Fibroblast of skin of abdomen (primary cell): ENCODE measurements at places on chromosomes 7 and 10.
A peak's percentile ranks its signal among the peaks of the same experiment; 100 is the strongest.

- DNase-seq: no peak
Observed at GRCh38 chr7:84191261-84191660, 3.3 kb downstream of the SEMA3A start.

DNA sequence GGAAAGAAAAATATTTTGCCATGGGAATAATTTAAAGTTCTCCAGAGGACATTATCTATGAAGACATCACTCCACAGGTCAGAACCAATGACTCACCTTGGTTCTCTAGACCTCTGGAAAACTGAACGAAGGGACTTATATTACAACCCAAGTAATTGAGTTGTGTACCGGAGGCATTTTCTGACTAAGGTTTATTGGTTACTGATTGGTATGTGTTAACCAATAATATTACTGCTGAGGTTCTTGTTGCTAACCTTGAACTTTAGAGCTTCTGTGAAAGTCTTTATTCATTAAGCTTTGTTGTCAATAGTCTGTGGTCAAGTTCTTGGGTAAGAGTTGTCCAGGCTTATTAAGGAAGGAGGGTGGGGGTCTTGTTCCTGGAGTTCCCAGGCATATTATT lies 78.1 kb upstream of the MTPN start:
- no peak for DNase-seq

DNA sequence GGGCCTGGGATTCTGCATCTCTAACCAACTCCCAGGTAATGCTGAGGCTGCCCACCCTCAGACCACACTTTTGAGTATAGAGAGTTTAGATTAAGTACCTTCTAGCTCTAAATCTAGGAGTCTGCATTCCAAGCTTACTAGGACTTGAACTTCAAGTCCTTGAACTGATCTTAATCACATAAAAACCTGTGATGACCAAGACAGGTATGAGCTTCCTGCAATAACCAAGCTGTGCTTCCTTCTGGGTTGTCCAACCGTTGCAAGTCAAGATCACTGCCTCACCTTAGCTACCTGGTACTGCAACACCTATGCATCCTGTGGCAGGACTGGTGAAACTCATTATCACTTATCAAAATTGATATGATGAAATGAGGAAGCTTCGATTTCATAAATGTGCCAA lies 32.9 kb upstream of the RAPGEF5 start:
- no peak for DNase-seq

DNA sequence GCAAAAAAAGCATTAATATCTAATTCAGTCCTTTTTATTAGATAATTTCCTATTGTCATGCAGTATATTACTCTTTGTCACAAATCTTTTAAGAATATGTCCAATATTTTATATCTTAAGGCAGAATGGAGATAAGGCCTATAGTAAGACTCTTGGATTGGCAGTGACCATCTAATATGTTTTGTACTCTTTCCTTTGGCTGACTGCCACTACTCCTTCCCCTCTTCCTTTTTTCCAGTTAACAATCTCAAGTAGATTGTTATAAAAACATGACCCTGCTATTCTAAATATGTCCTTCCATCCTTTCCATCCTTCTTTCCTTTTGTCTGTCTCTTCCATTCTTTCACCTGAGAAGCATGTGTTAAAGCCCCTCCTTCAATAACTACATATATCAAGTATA lies 92.8 kb upstream of the TMEM168 start:
- no peak for DNase-seq

GRCh38 chr10:89590326-89590725 lies 54.7 kb downstream of the PANK1 start:
- no peak for DNase-seq

- no peak for DNase-seq
Observed at GRCh38 chr10:100067466-100067865, 14.2 kb downstream of the CPN1 start.

DNA sequence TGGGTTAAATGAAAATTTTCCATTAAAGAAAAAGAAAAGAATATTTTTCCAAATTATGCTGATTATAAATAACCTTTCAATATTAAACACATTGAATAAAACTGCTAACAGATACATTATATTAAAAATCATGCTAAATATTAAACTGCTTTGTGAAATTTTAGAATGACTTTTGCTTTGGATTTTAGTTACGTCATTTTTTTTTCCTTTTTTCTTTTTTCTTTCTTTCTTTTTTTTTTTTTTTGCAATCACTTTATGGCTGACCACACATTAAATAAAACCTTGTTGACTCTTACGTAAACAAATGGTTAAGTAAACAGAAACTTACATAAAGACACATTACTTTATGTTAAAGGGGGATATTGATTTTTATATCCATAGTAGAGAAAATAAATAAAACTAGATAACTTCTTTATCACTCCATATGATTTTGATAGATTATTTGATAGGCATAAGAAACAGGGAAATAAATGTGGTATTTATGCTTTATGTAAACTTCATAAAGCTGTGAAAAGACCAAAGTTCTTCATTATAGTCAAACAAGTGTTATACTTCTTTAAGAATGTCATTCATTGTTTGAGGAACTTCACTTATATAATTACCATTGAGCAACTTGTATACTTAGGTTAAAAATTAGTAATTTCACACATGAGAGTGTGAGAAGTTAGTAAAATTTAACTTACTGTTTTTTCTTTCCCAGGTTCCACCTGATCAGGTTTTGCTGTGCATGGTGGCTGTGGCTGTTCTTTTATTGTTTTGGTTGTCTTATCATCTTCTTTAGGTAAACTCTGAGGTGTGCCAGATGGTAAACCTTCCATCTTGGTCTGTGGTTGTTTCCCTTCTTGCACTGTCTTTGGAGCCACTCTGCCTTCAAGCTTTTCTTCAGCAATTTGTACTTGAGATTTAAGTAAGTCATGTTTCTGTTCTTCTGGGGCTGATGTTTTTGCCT lies 197.3 kb downstream of the PCLO start:
- no peak for DNase-seq

DNA sequence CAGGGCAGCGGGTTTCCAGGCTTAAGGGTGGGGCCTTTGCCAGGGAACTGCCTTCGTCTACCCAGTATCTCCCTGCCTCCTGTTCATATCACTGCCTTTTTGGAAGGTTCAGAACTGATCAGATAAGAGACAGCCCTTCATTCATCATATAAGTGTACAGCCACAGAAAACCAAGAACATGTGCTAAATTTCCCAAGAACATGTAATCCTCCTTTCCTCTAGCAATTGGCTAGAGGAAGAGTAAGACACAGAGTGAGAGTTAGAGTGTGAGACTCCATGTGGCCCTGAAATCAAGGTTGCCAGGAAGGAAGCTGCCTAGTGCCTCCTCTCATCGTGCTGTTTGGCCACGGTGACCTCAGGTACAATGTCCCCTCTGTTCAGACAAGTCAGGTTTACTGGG lies 770.9 kb downstream of the TNS3 start:
- peak; percentile 36 for DNase-seq

GRCh38 chr10:73907841-73908517 lies 3.0 kb upstream of the PLAU start:
- peak; percentile 61 for DNase-seq

DNA sequence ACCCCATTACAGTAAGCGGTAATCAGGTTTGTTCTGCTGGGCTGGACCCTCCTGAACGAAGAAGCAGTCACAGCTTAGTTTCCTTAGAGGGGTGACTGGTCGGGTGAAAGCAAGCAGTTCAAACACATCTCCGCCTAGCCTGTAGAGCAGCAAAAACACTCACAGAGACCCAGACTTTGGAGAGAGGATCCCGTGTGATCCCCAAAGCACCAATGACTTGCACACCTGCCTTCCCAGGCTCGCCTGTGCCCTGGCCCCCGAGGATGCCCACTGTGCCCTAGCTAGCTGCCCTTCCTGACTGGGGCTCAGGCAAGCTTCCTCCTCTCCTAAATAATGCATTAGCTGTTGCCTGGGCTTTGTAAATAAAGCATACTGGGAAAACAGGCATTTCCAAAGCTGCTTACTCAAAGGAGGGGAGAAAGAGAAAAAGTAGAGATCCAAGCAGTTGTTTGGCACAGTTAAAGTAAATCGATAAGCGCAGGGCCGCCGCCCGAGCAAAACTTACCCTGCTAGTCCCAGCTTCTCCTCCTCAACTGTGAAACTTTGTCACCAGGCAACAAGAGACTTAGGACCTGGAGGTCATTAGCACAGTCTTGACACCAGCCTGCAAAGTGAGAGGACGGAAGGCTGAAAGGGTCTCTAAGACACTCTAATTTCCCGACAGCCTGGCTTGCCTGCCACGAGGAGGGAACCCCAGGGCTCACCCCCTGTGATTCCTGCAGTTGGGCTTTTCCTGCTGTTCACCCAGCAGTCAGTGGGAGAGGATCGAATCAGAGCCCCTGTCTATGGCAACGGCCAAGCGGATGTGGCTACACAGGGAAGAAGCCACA lies 4.8 kb downstream of the LRRC18 start:
- peak; percentile 6 for DNase-seq

DNA sequence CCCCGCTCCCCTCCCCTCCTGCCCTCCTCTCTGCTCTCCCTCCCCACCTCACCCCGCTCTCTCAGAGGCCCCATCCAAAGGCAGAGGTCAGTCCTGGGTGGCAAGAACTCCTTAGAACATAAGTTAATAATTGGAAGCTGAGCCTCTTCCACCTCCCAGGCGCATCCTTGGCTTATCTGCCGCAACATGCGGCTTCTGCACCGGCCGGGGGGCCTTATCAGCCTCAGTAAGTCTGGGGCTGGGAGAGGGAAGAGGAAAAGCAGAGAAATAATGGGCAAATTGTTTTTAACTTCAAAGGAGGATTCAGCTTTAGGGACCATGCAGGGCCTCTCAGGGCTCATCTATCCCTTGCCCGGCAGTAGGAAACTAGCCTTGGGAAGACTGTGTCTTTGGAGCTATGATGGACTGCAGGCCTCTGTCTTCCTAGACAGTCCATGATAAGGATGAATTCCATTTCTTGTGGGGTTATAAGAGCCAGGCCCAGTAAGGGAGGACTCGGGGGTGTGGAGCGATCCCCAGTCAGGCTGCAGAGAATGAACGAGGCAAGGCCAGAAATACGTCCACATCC lies 411.6 kb downstream of the PLXNA4 start:
- no peak for DNase-seq

DNA sequence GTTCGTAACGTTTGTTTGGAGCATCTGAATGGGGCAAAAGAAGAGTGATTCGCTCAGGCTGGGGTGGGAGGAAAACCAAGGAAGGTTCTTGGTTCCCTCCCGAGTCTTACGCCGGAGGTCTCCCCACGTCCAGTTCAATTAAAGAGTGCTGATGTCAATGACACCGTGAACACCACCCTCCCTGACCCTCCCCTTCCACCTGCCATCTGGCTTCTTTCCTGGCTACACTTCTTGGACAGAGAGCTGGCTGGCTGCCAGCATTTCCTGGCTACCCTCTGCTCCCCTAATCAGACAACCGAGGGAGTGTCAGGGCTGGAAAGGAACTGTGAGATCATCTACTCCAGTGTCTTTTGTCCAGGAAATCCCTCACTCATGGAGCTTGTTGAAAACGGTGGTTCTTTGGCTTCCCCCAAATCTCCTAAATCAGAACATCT lies 24.1 kb upstream of the FFAR4 start:
- DNase-seq: peak; percentile 9

DNA sequence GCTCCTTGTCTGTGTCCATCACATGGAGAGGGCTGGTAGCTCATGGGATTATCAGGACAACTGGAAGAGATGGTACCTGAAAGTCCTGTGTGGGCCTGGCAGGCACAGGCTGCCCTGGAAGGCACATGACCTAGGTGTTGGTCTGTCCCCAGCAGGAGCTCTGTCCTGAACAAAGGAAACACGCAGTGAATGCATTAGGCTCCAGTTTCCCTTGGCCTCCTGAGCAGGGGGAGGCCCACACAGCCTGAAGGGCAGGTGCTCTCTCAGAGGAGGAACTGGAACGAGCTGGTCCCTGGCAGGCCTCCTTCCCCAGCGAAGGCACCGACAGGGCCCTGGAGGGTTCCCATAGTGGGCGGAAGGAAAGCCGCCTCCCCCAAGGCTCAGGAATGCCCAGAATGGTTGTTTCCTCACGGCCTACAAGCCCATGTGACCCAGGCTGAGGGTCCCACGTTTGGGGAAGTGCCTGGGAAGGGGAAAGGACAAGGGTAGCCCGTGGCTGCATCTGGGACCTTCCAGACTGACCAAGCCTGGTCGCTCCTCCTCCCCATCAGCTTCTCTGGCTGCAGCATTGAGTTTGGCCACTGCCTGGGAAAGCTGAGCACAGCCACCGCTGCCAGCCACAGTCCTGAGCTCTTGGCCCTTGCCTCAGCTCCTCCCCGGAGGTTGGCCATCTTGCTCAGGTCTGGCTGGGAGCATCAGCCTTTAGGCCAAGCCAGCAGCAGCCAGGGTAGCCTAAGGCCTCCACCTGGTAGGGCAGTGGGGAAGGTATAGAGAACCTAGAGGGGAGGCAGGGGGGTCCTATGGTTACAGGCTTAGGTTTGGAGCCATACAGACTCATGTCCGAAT lies 21.8 kb downstream of the CXCL12 start:
- DNase-seq: no peak

DNA sequence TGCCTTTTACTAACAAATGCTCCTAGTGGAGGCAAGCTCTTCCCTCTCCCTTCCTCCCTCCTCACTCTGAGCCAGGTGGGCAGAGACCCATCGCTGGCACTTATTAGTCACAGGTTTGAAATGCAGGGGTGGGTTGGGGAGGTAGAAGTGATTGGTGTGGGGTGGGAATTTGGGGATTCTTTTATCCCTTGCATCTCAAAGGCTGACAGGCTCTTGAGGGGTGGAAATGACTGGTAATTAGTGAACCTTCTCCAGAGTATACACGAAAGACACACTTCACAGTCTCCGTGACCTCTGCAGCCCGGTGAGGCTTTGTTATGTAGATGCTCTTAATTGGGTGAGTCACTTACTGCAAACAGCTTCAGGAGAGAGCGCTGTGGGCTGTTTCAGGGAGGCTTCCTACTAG lies 13.9 kb upstream of the LRMDA start:
- DNase-seq: no peak

DNA sequence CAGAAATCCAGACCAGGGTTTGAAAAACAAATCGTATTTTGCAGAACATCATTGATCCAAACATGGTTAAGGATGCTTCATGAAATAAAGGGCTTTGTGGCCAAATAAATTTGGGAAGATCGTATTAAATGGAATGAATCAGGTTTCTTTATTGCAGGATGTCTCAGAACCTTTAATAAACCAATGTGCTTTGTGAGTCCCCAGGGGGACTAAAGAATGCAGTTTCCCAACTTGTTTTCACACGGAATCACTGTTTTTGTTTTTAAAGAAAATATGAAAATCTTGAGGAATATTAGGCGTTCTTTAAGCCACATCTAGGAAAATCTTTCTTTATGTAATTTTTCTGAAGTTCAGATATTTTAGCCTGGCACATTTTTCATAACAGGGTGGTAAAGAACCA lies 16.8 kb upstream of the CCDC172 start:
- DNase-seq: no peak
